Activated T-cell treated with anti-CD3 and anti-CD28 coated beads for 1 hour (primary cell): ENCODE measurements at places on chromosomes 4 and X.

DNA sequence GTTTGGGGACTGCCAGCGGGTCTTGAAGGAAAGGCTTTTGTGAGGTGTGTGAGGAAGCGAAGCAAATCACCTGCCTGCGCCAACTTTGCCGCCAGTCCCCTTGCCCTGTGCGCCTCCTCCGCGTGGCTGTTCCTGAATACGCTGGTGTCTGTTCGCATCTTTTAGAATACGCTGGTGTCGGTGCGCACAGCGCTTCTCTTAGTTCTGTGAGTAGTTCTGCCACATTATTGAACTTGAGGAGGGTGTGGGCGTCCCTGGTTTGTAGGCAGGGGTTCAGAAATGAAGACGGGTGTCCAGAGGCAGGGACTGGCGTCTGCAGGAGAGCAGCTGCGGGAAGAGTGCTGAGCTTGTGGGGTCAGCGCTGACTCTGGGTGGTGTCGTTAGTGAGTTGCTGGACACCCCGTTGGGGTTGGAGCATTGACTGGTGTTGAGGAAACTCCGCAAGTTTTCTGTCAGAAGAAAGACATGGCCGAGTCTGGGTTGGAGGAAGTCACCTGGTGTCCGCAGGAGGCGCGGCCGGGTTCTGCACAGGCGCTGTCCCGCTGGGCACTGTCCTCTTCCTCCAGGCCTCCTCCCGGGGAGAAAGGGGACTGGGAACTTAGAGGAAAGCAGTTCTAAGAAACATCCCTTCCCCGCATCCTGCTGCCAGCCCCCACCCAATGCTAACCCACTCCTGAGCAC lies 930 bp downstream of the ZNF718 start:
- DNase-seq: peak; percentile 16

GRCh38 chr4:60359746-60360367 lies 840.3 kb upstream of the ADGRL3 start:
- DNase-seq: no peak

- no peak for DNase-seq
These were observed 173.7 kb downstream of the RPA4 start for GRCh38 chrX:97057349-97057909.

DNA sequence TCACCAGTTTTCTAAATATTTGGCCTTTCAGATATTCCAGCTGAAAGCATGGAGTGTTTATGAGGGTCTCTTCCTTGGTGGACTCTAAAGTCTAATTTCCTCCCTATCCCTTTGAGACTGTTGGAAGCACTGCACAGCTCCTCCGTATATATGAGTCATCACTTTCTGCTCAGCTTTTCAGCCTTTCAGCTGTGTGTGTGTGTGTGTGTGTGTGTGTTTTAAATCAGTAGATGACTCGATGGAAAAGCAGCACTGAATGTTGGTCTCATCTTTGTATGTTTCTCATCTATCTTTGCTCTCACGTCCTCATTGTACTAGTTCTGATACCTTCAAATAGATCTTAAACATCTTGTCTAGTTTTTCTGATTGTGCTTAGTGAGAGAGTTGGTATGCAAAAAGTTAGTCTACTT lies 81.6 kb downstream of the ZFX start:
- DNase-seq: no peak

GRCh38 chr4:110198435-110199416 lies at the start of gene ELOVL6:
Gene ELOVL6, minus strand, starts transcription at chr4:110198615. Its CDS starts 280 bp downstream, at chr4:110198335.
- DNase-seq: peak; percentile 10
